Naive thymus-derived CD4-positive, alpha-beta T cell (primary cell): ENCODE measurements at places on chromosomes 7 and 10. TPM values are rescaled to one million over a fixed set of nuclear protein-coding genes. Genes with fewer than 3 reads are reported as not detected.

The SRGN gene
- 66.6 TPM for total RNA-seq

The OR2A1 gene
- not detected for total RNA-seq

- DNase-seq = no peak
Measured at GRCh38 chr7:117901089-117901797, 28.0 kb upstream of the CTTNBP2 start.

GRCh38 chr7:142181211-142181610, 69.7 kb downstream of the MGAM2 start:
- DNase-seq = no peak

DNA sequence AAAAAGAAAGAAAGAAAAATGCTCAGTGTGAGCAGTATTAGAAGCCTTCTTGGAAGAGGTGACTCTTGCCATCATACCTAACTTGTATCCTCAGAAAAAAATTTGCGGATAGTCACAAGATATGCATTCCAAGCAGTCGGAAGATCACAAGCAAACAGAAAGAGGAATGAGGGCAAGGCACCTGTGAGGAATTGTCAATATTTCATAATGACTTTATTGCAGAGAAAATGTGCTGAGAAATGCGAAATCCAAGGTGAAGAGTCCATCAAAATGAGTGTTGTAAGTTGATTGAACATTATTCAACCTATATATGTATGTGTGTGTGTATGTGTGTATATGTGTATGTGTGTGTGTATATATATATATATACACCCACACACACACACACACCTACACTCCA, 1624.7 kb upstream of the LRRTM3 start:
- DNase-seq = no peak
